Dorsolateral prefrontal cortex (tissue), 122 donors: ENCODE measurements at places on chromosomes 1 and 21. TPM values are rescaled to one million over a fixed set of nuclear protein-coding genes. Genes with fewer than 3 reads are reported as not detected.

DNA sequence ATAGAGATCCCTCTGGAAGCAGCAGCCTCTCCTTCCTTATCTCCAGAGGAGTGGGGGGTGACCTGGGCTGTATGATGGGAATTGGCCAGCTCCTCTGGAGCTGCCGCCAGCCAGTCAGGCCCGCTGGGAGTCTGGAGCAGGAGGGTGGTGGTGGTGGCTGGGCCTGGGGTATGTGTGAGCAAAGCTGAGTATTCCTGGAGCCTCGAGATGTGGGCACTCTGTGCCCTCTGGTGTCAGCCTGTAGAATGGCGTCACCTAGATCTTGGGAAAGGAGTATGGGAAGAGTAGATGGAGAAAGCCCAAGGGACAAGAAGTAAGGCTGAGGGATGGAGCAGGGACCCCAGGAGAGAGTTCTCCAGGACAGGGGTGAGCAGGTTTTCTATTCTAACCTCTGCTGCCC, 16.0 kb downstream of the VANGL2 start:
- DNase-seq, result no peak

DNA sequence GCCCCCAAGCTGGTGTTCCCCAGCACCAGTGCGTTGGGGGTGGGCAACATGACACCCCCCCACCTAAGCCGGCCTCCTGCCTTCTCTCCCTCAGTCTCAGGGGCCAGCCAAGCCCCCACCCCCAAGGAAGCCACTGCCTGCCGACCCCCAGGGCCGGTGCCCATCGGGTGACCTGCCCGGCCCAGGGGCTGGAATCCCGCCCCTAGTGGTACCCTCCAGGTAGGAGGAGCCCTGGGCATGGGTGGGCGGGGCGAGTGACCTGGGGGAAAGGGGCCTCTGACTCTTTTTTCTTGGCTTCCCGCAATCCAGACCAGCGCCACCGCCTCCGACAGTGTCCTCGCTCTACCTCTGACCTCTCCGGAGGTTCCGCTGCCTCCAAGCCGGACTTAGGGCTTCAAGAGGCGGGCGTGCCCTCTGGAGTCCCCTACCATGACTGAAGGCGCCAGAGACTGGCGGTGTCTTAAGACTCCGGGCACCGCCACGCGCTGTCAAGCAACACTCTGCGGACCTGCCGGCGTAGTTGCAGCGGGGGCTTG, 1.3 kb upstream of the EFNA4 start:
- DNase-seq, result no peak

- DNase-seq, result no peak
These were observed 1.2 kb upstream of the TSPAN2 start for GRCh38 chr1:115090540-115090939.

- DNase-seq, result no peak
These were observed 180.4 kb downstream of the FGGY start for GRCh38 chr1:59477286-59477685.

GRCh38 chr1:150053926-150054325, 13.7 kb upstream of the VPS45 start:
- no peak for DNase-seq

DNA sequence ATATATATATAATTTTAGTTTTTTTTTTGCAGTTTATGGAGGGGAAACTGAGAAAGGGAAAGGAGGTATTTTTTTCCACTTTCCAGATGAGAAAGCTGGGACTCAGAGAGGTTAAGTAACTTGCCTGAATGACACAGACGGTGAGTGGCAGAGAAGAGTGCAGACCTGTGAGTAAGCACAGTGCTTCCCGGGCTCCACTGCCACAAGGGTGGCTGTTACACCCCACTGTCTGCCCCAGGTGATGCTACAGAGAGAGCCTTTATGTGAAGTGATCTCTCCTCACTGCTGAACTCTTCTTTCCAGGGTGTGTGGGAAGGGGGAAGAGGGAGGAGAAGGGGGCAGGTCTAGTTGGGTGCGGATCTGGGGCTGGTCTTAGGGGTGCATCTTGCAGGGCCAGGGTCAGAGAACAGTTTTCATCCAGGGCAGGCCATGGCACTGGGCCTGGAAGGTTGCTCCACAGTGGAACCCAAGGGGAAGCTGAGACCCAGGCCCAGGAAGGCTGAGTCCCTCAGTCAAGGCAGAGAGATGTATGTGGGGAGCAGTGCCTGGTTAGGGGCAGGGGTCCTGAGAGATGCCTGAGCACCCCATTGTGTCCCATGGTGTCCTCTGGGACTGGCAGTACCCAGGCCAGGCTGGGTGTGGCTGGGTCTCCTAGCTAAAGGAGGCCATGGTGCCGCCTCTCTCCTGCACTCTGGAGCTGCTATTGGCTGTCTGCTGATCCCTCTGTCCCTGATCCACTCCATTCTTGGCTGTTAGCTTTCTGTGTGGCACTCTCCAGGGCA, 357.5 kb downstream of the PTPRU start:
- DNase-seq, result no peak

Gene DNALI1
- total RNA-seq, result 10.1 TPM

Gene VANGL1
- 3.5 TPM for total RNA-seq
